Ascending aorta (tissue), 2 donors: ENCODE measurements at places on chromosomes 16 and 17.

- H3K4me3 ChIP-seq = no peak overlapping the region
- H3K27me3 ChIP-seq = no peaks in the 10 kb centered on the region
- DNase-seq = no peak
Measured at GRCh38 chr16:78240459-78241222, 141.2 kb downstream of the WWOX start.

GRCh38 chr17:57672971-57673370 lies 72.1 kb downstream of the CCDC182 start:
- peaks cover 4% of the 10 kb centered on the region for H3K4me1 ChIP-seq
- peaks cover 7% of the 10 kb centered on the region for H3K36me3 ChIP-seq

- no peaks in the 10 kb centered on the region for H3K4me1 ChIP-seq
Measured at GRCh38 chr17:72311004-72311403, 190.2 kb downstream of the SOX9 start.

DNA sequence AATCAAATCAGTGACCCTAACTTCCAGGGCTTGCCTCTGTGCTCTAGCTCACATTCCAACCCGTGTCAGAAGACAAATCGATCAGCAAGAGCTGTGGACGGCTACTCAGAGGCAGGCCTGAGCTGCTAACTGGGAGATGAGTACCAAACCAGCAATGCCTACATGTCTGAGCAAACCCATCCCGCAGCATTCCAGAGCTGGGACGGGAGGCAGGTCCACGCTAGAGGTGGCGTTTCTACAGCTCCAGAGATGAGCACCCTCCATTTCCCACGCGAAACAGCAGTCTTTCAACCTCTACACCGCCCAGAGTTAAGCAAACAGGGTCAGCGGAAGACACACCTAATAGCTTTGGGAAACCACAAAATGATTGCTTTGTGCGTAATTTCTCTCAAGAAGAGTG lies 6.5 kb downstream of the NXN start:
- H3K27me3 ChIP-seq = no peaks in the 10 kb centered on the region
- no peaks in the 10 kb centered on the region for H3K36me3 ChIP-seq
- H3K27ac ChIP-seq = no peak overlapping the region
- H3K4me3 ChIP-seq = no peak overlapping the region
- no peaks in the 10 kb centered on the region for H3K4me1 ChIP-seq

DNA sequence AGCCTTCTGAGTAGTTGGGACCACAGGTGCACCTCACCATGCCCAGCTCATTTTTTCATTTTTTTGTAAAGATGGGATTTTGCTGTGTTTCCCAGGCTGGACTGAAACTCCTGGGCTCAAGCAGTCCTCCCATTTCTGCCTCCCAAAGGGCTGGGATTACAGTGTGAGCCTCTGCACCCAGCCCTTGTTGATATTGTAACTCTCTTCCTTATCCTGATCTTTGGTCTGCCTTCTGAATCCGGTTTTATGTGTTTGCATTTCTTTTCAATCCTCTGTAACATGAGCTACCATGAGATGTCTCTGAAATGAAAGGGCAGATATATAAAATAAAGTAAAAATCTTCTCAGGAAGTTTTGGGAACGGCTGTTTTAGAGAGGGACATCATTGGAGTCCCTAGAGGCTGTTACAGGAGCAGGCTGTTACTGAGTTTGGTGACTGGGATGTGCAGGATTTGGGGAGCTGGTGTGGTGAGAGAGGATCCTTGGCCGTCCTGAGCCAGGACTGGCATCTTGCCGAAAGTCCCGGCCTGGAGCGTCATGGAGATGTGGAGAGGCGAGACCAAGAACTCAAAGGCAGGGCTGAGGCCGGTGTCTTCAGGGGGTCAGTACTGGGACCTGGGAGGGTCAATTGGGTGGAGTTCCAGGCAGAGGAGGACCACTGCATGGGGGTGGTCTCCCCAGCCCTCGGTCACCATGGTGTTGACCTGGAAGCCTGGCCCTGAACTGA lies 39.4 kb downstream of the ATP2C2 start:
- no peak overlapping the region for H3K4me3 ChIP-seq
- H3K27ac ChIP-seq = no peak overlapping the region
- DNase-seq = no peak
- H3K4me1 ChIP-seq = no peaks in the 10 kb centered on the region
- no peaks in the 10 kb centered on the region for H3K36me3 ChIP-seq

DNA sequence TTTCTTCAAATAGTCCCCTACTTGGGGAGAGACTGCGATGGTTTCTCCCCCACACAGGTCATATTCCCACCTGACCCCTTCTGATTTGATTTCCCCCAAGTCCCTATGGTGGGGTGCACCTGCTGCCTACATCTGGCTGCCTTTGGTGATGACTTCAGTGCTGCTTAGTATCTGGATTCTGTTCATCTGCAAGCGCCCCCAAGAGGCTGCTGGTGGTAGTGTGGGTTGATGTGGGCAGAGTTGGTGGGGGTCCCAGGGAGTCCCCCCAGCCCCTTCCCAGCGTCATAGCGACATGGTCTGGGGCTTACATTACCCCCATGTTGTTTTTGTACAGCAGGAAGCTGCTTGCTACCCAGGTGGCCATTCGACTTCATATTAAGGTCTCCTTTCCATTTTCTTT lies 99.2 kb downstream of the NTN1 start:
- DNase-seq = no peak
- peak overlapping the region; percentile 69 for H3K27ac ChIP-seq
- no peaks in the 10 kb centered on the region for H3K36me3 ChIP-seq
- H3K4me3 ChIP-seq = no peak overlapping the region
- H3K4me1 ChIP-seq = peaks cover 22% of the 10 kb centered on the region

DNA sequence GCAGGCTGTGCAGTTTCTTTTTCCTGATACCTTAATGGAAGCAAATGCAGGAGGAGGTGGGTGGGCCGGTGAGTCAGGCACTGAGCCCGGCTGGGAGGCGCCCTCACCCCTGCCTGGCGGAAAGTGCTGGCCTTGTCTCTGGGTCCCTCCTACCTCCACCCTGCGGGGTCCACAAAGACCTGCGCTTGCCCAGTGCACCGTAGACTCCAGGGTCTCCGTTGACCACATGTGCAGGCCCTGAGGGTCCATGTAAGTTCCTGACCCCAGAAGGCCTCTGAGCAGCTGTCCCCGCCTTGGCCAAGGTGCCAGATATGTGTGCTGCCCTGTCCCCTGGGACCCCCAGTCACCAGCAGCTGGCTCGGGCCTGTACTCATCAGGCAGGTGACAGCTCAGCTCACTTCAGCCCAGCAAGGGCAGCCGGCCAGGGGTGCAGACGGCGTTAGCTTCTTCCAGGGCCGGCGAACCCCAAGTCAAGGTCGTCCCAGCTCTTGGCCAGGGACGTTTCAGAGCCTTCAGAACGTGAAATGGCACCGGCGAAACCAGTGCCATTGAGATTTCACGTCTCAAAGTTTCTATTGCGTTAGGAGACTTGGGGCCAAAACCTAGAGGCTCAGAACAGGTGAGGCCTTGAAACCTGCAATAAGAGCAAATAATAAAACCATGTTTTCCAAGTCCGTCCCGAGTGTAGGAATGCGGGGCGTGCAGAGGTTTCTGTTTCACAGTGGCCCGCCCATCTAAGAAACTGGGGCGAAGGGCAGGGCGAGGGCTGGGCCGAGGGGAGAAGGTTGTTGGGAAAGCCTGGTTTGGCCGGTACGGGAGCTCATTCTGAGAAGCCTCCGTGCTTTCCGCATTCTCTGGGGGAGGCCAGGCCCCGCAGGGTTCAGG lies 12.1 kb downstream of the METRNL start:
- H3K27ac ChIP-seq = peak overlapping the region; percentile 59
- no peaks in the 10 kb centered on the region for H3K27me3 ChIP-seq
- peaks cover 60% of the 10 kb centered on the region for H3K4me1 ChIP-seq
- H3K4me3 ChIP-seq = peak overlapping the region; percentile 10
- peaks cover 72% of the 10 kb centered on the region for H3K36me3 ChIP-seq

GRCh38 chr17:19248151-19248927 lies 11.2 kb downstream of the EPN2 start:
- H3K4me3 ChIP-seq = no peak overlapping the region
- H3K36me3 ChIP-seq = no peaks in the 10 kb centered on the region
- DNase-seq = no peak
- H3K27me3 ChIP-seq = no peaks in the 10 kb centered on the region
- no peaks in the 10 kb centered on the region for H3K4me1 ChIP-seq
- peak overlapping the region; percentile 56 for H3K27ac ChIP-seq

GRCh38 chr16:50093607-50094539 lies 28.1 kb downstream of the HEATR3 start:
- no peaks in the 10 kb centered on the region for H3K27me3 ChIP-seq
- H3K36me3 ChIP-seq = peaks cover 27% of the 10 kb centered on the region
- peak overlapping the region; percentile 51 for H3K27ac ChIP-seq

- H3K27me3 ChIP-seq = no peaks in the 10 kb centered on the region
- no peak for DNase-seq
- no peak overlapping the region for H3K27ac ChIP-seq
- H3K36me3 ChIP-seq = no peaks in the 10 kb centered on the region
- H3K4me1 ChIP-seq = peaks cover 3% of the 10 kb centered on the region
Measured at GRCh38 chr17:68207651-68208253, 40.1 kb upstream of the AMZ2 start.

- no peaks in the 10 kb centered on the region for H3K36me3 ChIP-seq
- no peaks in the 10 kb centered on the region for H3K4me1 ChIP-seq
- no peak overlapping the region for H3K27ac ChIP-seq
- H3K4me3 ChIP-seq = no peak overlapping the region
- H3K27me3 ChIP-seq = no peaks in the 10 kb centered on the region
Measured at GRCh38 chr17:34306466-34306865, 12.8 kb upstream of the CCL8 start.

GRCh38 chr17:43832168-43832975 lies 574 bp downstream of the MPP3 start:
- H3K4me1 ChIP-seq = no peaks in the 10 kb centered on the region
- H3K27me3 ChIP-seq = no peaks in the 10 kb centered on the region
- DNase-seq = peak; percentile 81
- peak overlapping the region; percentile 91 for H3K4me3 ChIP-seq
- H3K36me3 ChIP-seq = peaks cover 28% of the 10 kb centered on the region
- peak overlapping the region; percentile 73 for H3K27ac ChIP-seq

DNA sequence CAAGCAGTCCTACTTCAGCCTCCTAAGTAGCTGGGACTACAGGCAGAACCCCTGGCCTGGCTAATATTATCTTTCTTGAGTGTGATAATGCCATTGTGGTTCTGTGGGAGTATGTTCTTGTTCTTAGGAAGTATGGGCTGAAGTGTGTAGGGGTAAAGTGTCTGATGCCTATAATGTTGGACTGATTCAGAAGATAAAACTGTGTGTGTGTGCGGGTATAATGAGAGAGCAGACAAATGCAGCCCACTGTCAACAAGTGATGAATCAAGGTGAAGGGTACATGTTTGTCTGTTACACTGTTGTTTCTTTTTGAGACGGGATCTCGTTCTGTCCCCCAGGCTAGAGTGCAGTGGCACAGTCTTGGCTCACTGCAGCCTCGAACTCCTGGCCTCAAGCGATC lies 127.5 kb downstream of the CLEC16A start:
- H3K4me1 ChIP-seq = no peaks in the 10 kb centered on the region
- H3K36me3 ChIP-seq = no peaks in the 10 kb centered on the region
- no peak overlapping the region for H3K27ac ChIP-seq
- H3K27me3 ChIP-seq = no peaks in the 10 kb centered on the region

DNA sequence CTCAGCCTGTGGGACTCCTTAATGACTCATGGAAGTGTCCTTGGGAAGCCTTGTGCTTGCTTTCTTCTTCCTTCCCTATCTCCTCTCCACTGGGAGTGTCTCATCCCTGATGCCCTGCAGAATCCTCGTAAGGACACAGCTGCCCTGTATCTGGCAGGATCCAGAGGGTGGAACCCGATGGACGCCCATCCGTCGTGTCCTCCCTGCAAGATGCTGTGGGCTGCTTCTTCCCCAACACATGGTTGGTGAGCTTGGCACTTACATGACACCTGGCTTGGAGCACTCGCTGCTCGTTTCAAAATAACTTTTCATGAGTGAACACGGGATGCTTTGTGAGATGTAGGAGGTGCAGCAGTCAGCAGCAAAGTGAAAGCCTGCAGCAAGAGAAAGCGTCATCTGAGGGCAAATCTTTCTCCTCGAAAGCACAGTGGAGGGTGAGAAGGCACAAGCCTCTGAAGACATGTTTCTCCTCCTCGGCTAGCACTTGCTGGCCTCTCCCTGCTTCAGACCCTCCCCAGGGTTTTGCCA lies 3.3 kb downstream of the CCL15 start:
- no peaks in the 10 kb centered on the region for H3K36me3 ChIP-seq
- peak; percentile 33 for DNase-seq
- no peak overlapping the region for H3K27ac ChIP-seq
- H3K27me3 ChIP-seq = no peaks in the 10 kb centered on the region

DNA sequence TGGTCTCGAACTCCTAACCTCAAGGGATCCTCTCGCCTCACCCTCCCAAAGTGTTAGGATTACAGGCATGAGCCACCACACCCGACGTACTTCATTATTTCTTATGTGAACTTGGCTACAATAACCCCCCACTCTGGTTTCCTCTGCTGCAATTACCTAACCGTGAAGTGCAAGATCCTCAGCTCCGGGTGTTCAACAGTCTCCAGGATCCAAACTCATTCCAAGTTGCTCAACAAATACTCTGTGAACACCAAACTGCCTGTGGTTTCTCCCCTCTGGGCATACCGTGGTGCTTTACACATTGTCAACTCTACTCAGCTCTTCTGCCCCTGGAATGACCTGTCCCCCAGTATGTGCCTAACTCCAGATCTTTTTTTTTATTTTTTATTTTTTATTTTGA lies 6.8 kb upstream of the SULT1A1 start:
- no peaks in the 10 kb centered on the region for H3K36me3 ChIP-seq
- no peak overlapping the region for H3K4me3 ChIP-seq
- H3K27me3 ChIP-seq = no peaks in the 10 kb centered on the region
- no peaks in the 10 kb centered on the region for H3K4me1 ChIP-seq

DNA sequence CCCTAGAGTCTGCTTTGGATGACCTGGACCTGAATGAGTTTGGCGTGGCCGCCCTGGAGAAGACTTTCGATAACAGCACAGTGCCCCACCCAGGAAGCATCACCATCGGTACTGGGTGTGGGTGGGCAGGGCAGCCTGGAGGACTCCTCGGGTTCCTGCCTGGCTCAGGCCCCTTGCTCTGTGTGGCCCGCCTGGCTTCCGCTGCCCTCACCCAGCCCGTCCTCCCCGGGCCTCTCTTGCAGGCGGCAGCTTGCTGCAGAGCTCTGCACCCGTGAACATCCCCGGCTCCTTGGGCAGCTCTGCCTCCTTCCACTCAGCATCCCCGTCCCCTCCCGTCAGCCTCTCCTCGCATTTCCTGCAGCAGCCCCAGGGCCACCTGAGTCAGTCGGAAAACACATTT lies 24.5 kb downstream of the UNC13D start:
- H3K27me3 ChIP-seq = no peaks in the 10 kb centered on the region
- DNase-seq = no peak
- no peak overlapping the region for H3K4me3 ChIP-seq
- H3K4me1 ChIP-seq = no peaks in the 10 kb centered on the region

DNA sequence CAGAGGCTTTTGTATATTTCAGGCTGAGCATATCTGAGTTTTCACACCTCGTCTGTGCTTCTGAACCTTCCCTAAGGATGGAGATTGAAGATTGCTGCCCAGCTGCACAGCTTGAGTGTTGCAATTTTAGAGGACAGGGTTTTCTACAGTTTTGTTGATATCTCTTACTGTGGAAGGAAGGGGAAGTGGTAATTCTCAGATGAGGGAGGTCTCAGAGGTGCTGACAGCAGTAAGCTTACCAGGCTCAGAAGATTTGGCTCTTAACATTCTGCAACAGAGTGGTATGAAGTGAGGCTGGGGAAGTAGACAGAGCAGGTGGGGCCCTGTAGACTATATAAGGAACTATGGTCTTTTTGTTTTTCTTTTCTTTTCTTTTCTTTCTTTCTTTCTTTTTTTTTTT lies 45.8 kb upstream of the ARHGAP17 start:
- no peak overlapping the region for H3K27ac ChIP-seq
- no peak for DNase-seq
- no peaks in the 10 kb centered on the region for H3K36me3 ChIP-seq
- no peaks in the 10 kb centered on the region for H3K4me1 ChIP-seq

GRCh38 chr16:20285993-20286499 lies 41.3 kb downstream of the GP2 start:
- no peak overlapping the region for H3K27ac ChIP-seq
- DNase-seq = no peak
- H3K4me1 ChIP-seq = no peaks in the 10 kb centered on the region
- H3K27me3 ChIP-seq = no peaks in the 10 kb centered on the region
